ENCODE measurements at places on chromosomes 2 and 18.

DNA sequence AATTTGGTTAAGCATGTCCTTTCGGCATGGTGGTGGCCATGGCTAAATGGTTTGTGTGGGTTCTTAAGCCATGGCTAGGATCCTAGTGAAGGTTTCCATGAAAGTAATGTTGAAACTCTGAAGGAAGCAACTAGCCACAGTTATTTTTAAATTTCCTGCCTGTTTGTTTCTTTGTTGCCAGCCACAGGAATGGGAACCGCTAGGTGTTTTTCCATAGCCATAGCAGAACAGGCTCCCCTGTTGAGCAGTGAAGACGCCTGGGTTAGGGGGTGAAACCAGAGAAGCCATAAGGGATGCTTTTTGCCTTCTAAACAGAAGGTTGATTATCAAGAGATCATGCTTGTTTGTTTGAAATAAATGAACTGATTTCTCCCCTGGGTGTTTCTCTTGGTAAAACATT, 60.1 kb upstream of the CHMP1B start:
- no peak for DNase-seq

DNA sequence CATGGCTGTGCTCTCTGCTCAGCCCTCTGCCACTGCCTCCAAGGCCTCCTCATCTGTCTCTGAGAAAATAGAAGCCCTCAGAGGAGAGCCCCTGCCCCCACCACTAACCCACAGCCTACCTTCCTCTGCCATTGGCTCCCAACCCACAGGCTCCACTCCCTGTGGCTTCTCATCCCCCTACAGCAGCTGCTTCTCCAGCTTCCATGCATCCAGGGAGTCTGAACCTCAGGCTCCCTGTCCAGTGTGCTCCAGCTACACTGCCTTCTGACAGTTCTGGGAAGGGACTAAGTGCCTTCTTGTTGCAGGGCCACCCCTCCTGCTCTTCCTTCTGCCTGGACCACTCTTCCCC, 29.3 kb downstream of the COL6A3 start:
- no peak for DNase-seq

GRCh38 chr2:54429054-54429453, 27.1 kb upstream of the SPTBN1 start:
- DNase-seq: no peak

GRCh38 chr2:36526226-36526625, 71.7 kb downstream of the FEZ2 start:
- no peak for DNase-seq

- DNase-seq: no peak
These were observed 555 bp downstream of the ALPI start for GRCh38 chr2:232456296-232457120.

GRCh38 chr2:180203972-180204371, 196.9 kb upstream of the CWC22 start:
- no peak for DNase-seq

GRCh38 chr18:70319187-70319586, 30.3 kb downstream of the SOCS6 start:
- no peak for DNase-seq

Measured in activated naive CD8-positive, alpha-beta T cell treated with anti-CD3 and anti-CD28 coated beads for 36 hours (primary cell).